BJ (cell line): ENCODE measurements at places on chromosomes 16 and 17.

DNA sequence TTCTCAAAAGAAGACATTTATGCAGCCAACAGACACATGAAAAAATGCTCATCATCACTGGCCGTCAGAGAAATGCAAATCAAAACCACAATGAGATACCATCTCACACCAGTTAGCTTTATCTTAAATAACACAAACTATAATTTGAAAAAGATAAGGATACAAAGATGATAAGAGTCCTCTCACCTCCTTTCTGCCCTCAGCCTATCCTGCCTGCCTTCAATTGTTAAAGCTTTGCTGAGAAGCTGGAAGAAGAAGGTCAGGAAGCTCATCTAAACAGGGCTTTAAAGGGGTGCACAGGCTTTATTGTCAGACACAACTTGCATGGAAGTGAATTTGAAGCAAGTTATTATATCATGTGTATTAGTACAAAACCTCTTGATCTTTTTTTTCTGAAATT lies 676.3 kb upstream of the GOT2 start:
- DNase-seq: no peak

GRCh38 chr17:81394921-81395599 lies at the start of gene BAHCC1:
Gene BAHCC1, plus strand, starts transcription at chr17:81395457. Its CDS starts 4,283 bp downstream, at chr17:81399740.
- peak; percentile 97 for DNase-seq

GRCh38 chr17:31525801-31526549 lies 134.5 kb downstream of the RAB11FIP4 start:
- no peak for DNase-seq

DNA sequence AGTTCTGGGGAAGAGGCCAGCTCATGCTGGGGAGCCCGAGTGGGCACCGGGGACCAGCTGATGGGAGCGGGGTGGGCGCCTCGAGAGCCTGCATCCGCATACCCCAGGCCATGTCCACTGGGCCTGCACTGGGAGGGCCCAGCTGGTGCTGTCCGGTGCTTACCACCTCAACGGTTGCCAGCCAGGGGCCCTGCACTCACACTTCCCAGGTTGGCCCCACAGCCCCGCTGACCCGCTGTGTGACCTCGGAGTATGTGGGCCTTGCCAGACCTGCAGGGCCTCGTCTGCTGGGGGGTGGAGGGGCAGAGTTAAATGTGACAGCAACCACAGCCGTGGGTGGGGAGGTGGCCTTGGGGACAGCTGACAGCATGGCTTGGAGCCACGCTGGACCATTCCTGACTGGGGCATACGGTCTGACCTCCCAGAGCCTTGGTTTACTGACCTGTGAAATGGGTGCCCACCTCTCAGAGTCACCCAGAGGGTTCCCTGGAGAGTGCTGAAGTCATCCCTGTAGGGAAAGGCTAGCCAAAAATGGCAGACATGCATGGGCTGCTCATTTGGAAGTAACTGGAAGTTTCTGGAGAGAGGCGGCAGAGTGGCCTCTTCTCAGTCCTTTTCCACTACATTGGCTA lies 5.4 kb upstream of the GAA start:
- DNase-seq: no peak

- DNase-seq: no peak
Measured at GRCh38 chr16:58306327-58306726, 11.5 kb upstream of the PRSS54 start.

DNA sequence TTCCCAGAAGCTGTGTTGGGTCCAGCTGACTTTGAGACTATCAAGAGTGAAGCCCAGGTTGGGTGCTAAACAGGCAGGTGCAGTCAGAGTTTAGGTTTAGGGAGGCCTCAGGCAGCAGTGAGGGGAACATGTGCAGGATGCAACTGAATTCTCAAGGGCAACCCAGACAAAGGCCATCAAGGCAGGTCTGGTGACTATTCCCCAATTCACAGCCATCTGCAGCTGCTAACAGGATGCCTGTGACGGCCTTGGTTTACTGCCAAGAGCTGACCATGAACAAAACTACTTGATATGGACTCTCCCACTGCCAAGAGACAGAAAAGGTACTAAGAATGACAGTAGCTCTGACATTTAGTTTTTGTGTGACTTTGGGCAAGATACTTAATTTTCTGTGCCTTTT lies 45.2 kb upstream of the BCAR1 start:
- DNase-seq: no peak

- no peak for DNase-seq
Measured at GRCh38 chr17:79931817-79932309, 92.6 kb upstream of the CBX4 start.

- DNase-seq: no peak
Measured at GRCh38 chr17:71941920-71942319, 178.9 kb upstream of the SOX9 start.

- no peak for DNase-seq
Measured at GRCh38 chr17:7001318-7001961, 5.6 kb downstream of the ALOX12 start.

- DNase-seq: no peak
Measured at GRCh38 chr16:56833243-56833970, 31.6 kb upstream of the SLC12A3 start.

- DNase-seq: no peak
Measured at GRCh38 chr17:8163978-8164814, 1.4 kb upstream of the VAMP2 start.

GRCh38 chr17:64551461-64551860 lies 44.7 kb downstream of the CEP95 start:
- DNase-seq: peak; percentile 23

DNA sequence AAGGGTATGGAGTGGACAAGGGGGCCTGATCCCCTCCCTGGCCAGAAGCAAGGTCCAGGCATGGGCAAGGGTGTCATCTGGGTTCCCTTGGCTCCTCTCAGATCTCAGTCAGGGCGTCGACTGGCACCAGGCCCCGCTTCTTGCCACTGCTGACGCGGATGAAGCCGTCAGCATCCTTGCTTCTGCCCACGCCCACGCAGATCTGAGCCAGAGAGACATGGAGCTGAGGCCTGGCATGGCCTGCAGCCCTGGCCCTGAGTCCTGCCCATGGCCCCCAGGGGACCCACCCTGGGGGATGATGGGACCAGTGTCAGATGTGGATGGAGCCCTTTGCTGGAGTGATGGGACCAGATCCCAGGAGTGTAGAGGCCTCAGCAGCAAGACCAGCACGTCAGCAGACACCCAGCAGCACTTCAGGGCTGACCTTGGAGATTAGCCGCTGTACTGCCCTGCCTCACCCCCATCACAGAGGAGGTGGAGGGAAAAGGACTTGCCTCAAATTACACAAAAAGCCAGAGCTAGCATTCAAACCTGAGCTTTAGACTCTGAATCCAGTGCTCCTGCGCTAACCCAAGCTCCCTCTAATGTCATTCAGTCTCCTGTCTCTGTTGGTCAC lies 12.2 kb downstream of the RPL19 start:
- DNase-seq: no peak

DNA sequence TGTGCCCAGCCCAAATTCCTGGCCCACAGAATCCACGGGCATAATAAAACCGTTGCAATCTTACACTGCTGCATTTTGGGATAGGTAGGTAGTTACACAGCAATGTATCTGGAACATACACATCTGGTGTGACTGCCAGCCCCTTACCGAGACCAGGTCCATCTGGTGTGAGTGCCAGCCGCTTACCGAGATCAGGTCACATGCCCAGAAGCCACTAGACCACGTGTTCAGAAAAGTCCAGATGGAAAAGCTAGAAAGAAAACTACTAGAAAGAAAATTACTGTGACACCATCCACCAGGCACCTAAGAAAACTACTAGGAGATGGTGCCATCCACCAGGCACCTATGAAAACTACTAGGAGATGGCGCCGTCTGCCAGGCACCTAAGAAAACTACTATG lies 19.4 kb downstream of the PIK3R5 start:
- no peak for DNase-seq

- DNase-seq: no peak
Measured at GRCh38 chr16:84237994-84238750, 1.6 kb downstream of the KCNG4 start.

GRCh38 chr17:14940938-14941265 lies 324.2 kb downstream of the PMP22 start:
- DNase-seq: no peak

DNA sequence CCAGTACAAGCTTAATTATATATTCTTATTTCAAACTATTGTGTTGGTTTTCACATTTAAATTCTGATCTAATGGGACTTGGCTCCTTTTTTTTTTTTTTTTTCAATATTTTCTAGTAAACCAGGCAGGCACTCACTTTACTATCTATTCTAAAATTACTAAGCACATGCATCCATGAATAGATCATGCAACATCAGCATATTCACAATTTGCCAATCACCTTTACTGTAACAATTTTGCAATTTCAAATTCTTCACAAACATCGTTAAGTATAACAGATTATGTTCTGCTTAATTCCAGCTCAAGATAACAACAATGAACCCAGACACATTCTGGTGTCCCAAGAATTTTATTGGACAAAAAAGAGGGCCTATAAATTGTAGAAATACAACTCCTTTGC lies 217.4 kb downstream of the CDH8 start:
- no peak for DNase-seq

GRCh38 chr17:68096111-68096510 lies 60.6 kb downstream of the KPNA2 start:
- DNase-seq: no peak

GRCh38 chr16:78257376-78257728 lies 157.9 kb downstream of the WWOX start:
- DNase-seq: no peak

- no peak for DNase-seq
Measured at GRCh38 chr17:33292981-33293867, at the start of gene ASIC2. Gene ASIC2, minus strand, starts transcription at chr17:33293295.

GRCh38 chr16:53091466-53092211 lies 36.8 kb downstream of the CHD9 start:
- peak; percentile 61 for DNase-seq

DNA sequence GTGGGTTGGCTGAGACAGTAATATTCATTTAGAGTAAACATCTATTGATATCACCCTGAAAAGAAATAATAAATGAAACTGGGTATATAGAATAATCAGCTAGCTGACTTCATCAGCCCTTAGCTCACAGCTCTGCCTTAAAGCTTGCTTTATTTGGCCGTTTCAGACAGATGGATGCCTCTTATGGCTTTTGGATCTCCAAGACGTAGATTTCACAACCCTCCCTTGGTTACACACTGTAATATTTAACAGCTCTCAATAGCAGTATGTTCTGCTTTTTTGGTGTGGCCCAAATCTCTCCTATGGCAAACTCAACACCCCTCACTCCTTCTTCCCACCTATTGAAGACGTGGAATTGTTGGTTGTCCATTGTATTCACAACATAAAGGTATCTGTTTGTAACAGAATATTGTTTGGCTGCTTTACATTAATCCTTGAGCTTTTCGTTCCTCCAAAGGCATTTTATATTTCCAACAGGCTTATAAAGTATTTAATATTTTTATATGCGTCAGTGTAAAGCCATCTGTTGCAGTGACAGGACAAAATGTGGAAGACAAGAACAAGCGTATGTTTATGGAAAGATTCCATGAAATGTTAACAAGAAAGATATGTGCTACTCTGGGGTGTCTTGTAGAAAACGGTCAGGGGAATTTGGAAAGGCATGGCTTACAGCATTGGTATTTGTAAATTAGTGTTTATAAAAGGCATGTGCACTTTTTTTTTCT lies 837.0 kb upstream of the RBFOX1 start:
- no peak for DNase-seq
